NCI-H1436 (cell line): ENCODE measurements at places on chromosomes 12 and 14.

GRCh38 chr14:32559590-32559989 lies 230.5 kb downstream of the AKAP6 start:
- DNase-seq, result no peak

DNA sequence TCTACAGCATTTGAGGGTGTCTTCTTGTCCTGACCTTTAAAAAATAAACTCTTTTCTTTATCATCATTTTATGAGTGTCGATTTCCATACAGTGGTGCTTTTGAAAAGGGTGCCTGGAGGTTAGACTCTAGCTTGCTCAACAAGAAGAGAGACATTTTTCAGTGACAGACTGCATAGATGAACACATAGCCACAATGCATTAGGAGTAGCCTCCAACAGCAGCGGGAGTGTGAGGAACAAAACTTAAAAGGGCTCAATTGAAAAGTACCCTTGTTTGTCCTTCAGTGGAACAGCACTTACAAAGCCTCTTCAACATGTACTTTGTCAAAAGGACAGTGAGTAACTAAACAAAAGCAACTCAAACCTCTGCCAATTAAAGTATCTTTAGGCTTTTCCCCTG lies 119.3 kb downstream of the SOX5 start:
- no peak for DNase-seq

DNA sequence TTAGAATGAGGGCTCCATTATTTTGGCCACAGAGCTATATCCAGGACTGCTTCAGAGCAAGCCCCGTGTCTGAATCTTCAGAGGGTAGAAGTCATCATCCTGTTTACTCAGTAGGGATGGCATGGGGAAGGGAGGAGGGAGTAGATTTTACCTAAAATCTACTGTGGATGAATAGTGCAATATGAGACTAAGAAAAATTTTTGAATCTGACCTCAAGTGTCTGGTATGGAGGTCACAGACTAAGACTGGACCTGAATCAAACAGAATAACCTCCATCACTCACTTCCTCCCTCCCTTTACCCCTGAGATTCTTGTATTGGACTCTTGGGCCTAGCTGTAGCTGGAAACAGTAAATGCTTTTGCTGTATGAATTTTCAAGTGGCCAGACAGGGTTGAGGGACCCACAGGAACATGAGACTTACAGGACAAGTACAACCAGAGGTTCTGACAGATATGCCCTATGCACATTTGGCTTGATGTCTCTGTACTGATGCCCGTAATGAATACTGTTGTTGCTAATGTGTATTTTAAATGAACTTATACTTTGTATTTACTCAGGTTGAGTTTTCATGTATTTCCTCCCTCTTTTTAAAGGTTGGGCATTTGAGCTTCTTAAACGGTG lies 78.5 kb downstream of the CCDC91 start:
- DNase-seq, result no peak

GRCh38 chr14:43471595-43471994 lies 1035.5 kb downstream of the FSCB start:
- no peak for DNase-seq

- DNase-seq, result peak; percentile 52
Measured at GRCh38 chr14:57189070-57189469, 79.6 kb downstream of the EXOC5 start.

- DNase-seq, result no peak
Measured at GRCh38 chr14:94305620-94306019, 12.6 kb upstream of the SERPINA10 start.

DNA sequence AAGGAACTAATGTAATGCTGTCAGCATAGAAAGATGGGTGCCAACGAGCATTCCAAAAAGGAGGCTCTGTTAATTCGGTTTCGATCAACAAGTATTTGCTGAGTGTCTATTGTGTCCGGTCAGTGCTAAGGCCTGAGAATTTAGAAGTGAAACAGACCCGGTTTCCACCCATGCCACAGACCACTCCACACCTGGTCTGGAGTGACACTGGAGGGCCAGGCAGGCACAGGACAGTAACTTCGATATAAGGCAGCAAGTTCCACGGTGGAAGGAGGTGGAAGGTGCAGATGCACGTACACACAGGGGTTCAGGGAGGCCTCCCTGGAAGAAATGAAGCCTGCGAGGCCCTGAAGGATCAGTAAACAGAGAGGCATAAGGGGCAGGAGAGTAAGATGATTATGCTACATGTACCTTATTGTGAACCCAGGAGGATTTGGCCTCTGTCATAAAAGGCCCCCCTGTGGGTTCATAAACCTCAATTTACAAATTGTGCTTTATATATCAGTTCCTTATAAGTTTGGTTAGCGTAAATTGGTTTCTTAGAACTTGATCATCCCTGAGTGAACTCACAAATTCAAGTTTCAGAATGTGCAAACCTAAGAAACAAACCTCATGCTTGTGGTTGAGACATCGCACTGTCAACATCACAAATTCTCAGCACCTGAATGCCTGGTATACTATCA lies 25.9 kb downstream of the SSH1 start:
- no peak for DNase-seq

DNA sequence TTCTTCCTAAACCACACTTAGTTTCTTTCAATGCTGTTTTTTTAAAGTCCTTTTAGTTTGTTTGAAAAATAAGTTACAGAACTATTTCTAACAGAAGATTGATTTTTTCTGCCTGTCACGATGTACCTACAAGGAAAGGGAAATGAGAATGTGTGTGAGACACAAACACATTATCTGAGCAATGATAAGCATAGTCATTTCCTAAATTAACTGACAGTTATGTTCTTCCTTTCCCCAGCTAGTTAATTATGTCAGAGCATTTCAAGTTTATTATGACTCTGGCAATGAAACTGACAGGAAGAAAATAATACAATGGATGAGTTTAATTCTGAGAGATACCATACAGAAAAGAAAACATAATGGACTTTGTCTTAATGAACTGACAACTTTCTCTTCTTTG lies 21.3 kb upstream of the LDHB start:
- no peak for DNase-seq

GRCh38 chr12:70609203-70609602 lies 28.0 kb downstream of the PTPRB start:
- DNase-seq, result no peak
